ENCODE measurements at places on chromosomes 12 and 14.

DNA sequence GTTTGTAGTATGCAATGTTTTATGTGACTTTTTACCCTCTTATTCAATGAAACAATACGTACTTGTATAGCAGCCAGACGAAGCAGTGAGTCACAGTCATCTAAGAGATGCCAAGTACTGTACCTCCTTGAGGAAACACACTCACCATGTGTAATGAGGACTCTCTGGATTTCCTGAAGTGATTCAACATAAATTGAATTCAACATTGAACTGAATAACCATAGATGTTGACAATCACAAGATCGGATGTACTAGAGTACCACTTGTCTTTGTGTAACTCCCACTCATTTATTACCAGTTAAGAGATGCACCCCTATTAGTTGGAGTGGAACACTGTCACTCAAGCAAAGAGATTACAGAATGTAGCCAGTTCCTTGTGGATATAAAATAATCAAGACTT is 175.2 kb upstream of the HMGA2 start:
- DNase-seq, result no peak

GRCh38 chr12:39571351-39571750 is 48.3 kb downstream of the ABCD2 start:
- no peak for DNase-seq

DNA sequence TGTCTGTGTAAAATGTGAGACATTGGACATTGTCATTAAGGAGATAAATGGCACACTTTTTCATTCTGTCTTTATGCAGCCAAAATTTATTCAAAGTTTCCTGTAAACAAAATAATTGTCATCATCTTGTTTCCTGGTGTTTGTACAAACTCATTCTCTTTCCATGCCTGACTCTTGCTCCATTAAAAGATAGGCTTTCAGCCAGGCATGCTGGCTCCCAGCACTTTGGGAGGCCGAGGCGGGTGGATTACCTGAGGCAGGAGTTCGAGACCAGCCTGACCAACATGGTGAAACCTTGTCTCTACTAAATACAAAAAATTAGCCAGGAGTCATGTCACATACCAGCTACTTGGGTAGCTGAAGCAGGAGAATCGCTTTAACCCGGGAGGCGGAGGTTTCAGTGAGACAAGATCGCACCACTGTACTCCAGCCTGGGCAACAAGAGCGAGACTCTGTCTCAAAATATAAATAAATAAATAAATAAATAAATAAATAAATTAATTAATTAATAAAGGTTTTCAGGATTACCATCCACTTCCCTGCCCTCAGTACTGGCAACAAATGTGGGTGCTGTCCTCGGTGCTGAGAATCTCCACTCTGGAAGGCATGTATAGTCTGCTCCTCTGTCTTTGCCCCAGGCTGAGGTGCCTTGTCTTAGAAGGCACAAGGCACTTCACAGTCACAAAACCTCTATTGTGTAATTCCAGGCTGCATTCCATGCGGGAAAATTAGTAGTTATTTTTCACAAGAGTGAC is 83.2 kb downstream of the PAH start:
- DNase-seq, result no peak

GRCh38 chr12:21971344-21971743 is 30.1 kb upstream of the ABCC9 start:
- no peak for DNase-seq

DNA sequence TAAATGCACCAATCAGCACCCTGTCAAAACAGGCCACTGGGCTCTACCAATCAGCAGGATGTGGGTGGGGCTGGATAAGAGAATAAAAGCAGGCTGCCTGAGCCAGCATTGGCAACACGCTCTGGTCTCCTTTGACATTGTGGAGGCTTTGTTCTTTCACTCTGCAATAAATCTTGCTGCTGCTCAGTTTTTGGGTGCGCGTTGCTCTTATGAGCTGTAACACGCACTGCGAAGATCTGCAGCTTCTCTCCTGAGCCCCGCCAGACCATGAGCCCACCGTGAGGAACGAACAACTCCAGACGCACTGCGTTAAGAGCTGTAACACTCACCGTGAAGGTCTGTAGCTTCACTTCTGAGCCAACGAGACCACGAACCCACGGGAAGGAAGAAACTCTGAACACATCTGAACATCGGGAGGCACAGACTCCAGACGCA is 8.4 kb upstream of the PIANP start:
- DNase-seq, result no peak

- DNase-seq, result no peak
Measured at GRCh38 chr12:49364989-49365388, 2.3 kb upstream of the SPATS2 start.

GRCh38 chr14:32087173-32087861 is 10.2 kb downstream of the ARHGAP5 start:
- DNase-seq, result no peak

DNA sequence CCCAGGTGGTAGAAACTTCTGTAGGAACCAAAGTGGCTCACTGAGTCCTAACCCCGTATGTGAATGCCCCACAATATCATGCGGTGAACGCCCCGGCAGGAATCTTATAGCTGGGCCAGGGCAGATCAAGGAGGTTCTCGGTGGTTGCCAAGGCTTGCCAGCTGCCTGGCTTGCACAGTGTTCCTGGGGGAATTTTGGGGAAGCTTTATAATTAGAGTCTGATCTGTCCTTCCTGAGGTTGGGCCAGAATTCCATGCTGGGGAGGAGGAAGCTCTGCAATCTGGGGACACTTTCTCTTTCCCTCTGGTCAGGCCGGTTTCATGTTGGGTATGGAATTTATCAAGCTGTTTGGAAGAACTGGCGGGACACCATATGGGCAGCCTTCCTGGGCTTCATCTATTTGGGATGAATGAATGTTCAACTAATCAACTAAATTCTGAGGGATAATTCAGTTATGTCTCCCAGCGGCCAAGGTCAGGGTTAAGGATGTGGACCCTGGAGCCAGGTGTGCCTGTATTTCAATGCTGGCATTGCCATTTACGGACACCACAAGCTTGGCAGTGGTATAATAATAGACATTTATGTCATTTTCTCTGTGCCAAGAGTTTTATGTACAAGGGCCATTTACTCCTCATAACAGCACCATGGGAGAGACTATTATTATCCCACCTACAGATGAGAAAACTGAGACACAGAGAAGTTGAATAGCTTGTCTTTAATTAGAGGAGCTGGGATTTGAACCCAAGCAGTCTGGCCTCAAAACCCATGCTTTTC is 54.3 kb downstream of the SVOP start:
- no peak for DNase-seq

GRCh38 chr12:79360936-79361335 is 329.8 kb downstream of the PAWR start:
- DNase-seq, result no peak

- DNase-seq, result no peak
Measured at GRCh38 chr12:76072568-76072967, 11.9 kb downstream of the NAP1L1 start.

DNA sequence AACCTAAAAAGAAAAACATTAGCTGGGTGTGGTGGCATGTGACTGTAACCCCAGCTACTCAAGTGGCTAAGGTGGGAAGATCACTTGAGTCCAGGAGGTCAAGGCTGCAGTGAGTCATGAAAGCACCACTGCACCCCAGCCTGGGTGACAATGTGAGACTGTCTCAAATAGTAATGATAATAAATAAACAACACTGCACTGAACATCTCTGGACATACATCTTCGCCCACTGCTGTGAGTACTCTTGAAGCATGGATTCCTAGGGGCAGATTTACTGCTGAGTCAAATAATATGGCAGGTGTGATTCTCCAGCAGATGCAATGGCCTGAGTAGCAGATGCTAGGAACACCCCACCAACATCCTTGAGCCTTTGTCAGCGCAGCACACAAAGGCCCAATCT is 23.6 kb downstream of the ABCB9 start:
- DNase-seq, result no peak

GRCh38 chr12:124742678-124743077 is 121.0 kb downstream of the SCARB1 start:
- no peak for DNase-seq

All from SIG-M5 (cell line).